ENCODE measurements at places on chromosomes 4 and X.

DNA sequence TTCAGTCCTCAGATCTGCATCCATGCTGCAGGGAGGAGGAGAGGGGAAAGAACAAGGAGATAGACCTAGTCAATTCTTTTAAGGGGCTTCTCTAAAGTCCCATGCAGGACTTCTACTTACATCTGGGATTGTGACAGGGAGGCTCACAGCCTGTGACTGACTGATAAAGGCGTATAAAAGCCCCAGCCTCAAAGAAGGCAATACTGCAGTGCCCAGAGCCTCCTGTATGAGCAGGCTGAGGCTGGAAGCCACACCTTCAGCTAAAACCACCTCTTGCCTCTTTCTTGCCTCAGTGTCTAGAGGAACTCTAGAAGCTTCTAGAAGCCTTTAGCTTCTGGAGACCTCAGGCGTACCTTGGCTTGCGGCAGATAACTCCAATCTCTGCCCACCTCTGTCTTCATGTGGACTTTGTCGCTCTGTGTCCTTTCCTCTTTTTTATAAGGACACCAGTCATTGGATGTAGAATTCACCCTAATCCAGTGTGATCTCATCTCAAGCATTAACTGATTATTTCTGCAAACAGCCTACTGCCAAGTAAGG, 6.0 kb upstream of the ZCCHC4 start:
- no peak for DNase-seq

GRCh38 chrX:155767051-155767875, 113.9 kb upstream of the VAMP7 start:
- DNase-seq: peak; percentile 19

GRCh38 chr4:137956256-137956655, 285.9 kb downstream of the SLC7A11 start:
- DNase-seq: no peak

GRCh38 chr4:124053872-124054538, 657.4 kb downstream of the SPRY1 start:
- no peak for DNase-seq

- DNase-seq: peak; percentile 9
Observed at GRCh38 chrX:15356444-15356843, 21.1 kb upstream of the PIGA start.

- no peak for DNase-seq
Observed at GRCh38 chr4:153421941-153422340, 44.2 kb upstream of the TMEM131L start.

GRCh38 chr4:169765835-169766234, 8.1 kb upstream of the HPF1 start:
- DNase-seq: no peak

GRCh38 chr4:122009524-122009923, 57.7 kb upstream of the TRPC3 start:
- no peak for DNase-seq

DNA sequence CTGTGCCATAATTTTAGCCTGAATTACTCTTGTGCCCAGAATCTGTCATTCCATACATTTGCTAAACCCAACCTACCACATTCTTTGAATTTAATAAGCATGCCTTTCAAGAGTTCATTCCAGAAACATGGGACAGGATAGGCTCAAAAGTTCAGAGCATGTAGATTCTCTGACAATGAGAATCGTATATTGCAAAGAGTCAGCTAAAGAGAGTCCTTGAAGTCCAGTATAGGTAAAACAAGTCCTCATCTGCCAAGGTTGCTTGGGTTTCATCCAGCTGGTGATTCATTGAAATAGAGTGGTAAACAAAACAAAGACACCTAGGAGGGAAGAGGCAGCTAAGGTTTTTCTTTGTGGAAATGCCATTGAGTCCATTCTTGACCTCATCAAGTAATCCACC, 249.3 kb upstream of the DIPK2B start:
- no peak for DNase-seq

GRCh38 chr4:40453912-40454311, 118.8 kb downstream of the CHRNA9 start:
- DNase-seq: no peak

DNA sequence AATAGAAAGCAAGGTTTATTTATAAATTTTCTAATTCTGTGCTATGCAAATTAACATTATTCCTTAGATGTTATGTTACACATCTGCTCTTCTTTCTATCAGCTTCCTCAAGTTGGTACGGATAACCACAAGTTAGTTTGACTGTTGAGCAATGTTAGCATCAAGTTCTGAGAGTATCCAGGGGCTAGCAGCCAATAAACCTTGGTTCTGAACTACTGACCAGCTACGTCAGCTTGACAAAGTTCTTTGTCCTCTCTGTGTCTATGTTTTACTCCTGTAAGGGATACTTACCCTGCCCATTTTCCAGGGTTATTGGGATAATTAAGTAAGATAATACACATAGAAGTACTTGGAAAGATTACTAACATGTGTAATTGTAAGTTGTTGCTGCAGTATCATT, 8.1 kb upstream of the TEX13A start:
- no peak for DNase-seq

GRCh38 chrX:131728295-131729145, 184.6 kb downstream of the OR13H1 start:
- no peak for DNase-seq

- DNase-seq: no peak
Observed at GRCh38 chr4:38503689-38504395, 160.2 kb upstream of the KLF3 start.

- no peak for DNase-seq
Observed at GRCh38 chr4:34193451-34194154, 2050.7 kb downstream of the ARAP2 start.

- DNase-seq: no peak
Observed at GRCh38 chrX:96453139-96453538, 231.5 kb upstream of the DIAPH2 start.

GRCh38 chr4:9849538-9849920, 68.1 kb downstream of the DRD5 start:
- peak; percentile 28 for DNase-seq

GRCh38 chr4:120622601-120623000, 299.9 kb downstream of the PRDM5 start:
- no peak for DNase-seq

GRCh38 chr4:7831858-7832730, 107.6 kb downstream of the AFAP1 start:
- DNase-seq: no peak

GRCh38 chr4:48067536-48067935, 51.0 kb downstream of the NIPAL1 start:
- no peak for DNase-seq

DNA sequence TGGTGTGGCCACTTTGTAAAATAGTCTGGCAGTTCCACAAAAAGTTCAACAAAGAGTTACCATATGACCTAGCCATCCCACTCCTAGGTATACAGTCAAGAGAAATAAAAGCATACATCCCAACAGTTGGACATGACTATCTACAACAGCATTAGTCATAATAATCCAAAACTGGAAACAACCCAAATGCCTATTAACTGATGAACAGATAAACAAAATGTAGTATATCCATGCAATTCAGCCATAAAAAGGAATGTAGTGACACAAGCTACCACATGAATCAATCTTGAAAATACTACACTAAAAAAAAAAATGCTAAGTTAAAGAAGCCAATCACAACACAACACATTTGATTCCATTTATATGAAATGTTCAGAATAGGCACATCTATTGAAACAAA, 16.1 kb downstream of the MED14 start:
- DNase-seq: no peak

DNA sequence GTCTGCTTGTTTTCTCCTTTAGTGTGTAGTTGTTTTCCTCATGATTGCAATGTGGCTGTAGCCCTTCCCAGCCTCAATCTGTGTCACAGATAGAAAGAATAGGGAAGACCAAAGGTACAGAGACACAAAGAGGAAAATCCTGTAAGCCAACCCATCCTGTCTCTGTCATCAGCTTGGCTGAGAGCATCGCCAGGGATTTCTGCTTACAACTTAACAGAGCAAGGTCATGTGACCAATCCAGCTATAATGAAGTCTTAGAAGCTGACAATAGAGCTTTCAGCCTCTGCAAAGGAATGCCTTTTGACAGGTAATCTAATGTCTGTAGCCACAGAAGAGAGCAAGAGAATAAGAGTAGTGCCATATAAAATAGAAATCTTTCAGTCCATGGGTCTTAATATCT, 1598.0 kb upstream of the AGA start:
- DNase-seq: no peak

- DNase-seq: no peak
Observed at GRCh38 chr4:17081179-17081578, 182.7 kb upstream of the LDB2 start.

DNA sequence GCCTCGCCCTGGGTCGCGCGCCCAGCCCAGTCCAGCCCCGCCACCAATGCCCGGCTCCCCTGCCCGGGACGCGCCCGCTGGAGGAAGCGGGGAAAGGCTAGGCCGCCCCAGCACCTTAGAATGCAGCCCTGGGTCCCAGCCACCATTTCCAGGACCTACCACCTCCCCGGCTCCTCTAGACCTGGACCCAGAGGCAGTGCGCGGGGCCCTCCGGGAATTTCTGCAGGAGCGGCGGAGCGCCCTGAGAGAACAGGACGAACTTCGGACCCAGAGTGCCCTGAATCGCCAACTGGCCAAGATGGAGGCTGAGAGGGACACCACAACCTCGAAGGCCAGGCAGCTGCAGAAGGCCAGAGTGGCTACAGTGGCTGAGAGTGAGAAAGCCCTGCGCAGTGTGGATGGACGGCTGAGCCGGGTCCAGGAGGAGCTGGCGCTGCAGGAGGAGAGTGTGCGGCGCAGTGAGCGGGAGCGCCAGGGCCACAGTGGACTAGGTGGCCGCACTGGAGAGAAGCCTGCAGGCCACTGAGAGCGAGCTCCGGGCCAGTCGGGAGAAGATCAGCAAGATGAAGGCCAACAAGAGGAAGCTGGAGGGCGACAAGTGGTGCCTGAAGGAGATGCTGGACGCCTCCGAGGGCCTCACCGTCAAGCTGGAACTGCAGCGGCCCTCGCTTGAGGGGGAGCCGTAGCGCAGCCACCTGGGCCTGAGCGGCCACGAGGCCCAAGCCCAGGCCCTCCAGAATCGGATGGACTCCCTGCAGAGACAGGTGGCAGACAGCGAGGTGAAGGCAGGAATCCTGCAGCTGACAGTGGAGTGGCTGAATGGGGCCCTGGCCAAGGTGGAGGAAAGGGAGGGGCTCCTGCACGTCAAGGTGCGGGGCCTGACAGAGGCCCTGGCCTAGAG, 15.5 kb downstream of the SMIM10L2A start:
- no peak for DNase-seq

GRCh38 chrX:21715825-21716224, 42.1 kb downstream of the SMPX start:
- no peak for DNase-seq

DNA sequence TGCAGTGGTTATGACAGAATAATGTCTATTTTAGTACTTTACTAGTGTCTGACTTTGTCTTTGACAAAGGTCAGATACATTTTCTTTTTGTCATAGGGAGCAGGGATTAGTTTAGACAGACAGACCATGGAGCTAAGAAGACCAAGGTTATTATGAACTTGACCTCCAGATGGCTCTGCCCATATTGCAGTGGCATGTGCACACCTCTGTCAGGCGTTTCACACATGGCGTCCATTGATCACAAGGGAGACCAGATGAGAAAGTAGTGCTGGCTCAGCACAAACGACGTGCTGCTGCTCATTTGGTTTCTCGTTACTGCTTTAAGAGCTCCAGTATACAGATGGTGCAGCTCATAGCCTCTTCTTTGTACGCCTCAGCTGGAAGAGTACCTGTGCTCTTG, 56.3 kb upstream of the HPSE start:
- DNase-seq: no peak

DNA sequence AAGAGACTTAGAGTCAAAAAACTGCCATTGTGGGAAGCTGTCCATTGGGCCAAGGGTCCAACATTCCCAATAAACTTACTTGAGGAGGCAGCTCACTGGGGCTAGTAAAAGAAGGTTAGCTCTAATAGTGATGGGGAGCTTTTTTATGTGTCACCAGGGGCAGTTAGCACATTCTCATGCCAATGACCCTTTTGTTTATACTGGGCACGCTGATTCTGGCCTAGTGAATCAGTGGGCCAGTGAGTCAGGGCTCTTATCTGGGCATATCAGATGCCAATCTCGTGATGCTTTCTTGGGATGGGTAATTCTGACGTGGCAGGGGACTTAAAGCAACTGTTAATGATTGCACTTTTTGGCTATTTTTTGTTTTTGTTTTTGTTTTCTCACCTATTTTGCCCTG, 27.8 kb downstream of the TCEAL1 start:
- DNase-seq: no peak

DNA sequence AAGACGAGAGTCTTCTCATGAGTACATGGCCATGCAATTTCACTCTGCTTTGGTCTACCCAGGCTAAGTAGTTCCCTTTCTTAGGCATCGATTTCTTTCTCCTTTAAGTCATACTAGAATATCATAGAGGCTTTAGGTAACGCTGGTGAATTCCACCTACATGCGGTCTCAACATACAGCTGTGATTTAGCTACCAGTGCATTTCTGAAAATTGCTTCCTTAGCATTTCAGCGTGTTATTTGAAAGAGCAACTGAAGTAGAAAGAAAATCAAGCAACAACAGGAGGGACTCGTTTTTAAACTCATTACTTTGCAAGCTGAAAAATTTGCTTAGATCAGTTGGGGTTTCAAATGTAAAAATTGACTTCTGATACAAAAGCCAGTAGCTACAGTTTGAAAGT, 48.1 kb upstream of the RASGEF1B start:
- DNase-seq: peak; percentile 28

DNA sequence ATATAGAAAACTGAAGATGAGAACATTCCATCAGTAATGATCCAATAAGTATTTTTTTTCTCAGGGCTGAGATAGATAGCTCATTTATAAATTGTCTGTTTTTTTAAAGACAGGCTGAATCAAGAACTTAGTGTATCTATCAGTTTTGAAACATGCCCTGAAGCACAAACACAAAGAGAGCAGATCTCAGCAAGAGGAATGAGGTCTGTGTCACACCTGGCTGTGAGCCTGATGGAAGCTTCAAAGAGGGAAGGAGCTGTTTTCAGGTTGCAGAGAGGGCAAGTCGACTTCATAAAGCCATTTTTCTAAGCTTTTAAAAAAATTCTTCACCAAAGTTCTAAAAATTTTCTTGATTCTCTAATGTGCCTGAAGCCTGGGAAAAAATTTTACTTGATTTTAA, 434.9 kb downstream of the PDGFC start:
- no peak for DNase-seq

DNA sequence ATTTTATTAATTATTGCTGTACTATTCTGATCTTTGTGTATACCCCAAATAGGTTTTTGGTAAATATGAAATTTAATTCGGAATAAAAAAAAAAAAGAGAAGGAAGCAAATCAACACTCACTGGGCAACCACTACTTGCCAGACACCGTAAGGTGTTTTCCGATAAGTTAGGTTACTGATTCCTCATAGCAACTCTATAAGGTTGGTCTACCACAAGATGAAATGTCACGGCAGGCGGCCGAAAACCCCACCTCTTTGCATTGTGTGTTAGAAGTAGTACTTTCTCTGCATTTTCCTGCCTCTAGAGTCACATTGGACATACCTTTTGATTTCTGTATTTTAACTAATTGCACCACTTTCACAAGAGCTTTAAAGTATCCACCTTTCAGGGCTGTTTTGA, 44.5 kb upstream of the RASGEF1B start:
- DNase-seq: no peak

DNA sequence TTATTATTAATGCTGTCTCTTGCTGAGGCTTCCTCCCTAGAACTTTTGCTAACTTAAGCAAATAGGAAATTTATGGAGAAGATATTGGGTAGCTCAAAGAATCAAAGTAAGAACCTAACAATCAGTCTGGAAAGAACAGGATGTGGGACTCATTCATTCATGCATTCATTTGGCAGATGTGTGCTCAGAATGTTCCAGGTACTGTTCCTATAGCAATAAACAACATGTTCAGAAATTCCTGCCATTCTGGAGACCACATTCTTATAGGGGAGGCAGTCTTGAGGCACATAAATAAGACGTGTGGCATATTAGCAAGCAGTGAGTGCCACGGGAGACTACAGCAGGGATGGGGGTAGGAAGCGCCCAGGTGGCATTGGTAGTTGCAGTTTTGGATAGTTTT, 5.0 kb downstream of the GRK4 start:
- no peak for DNase-seq

Data from suppressor macrophage (primary cell).